ENCODE measurements at places on chromosomes 12 and 14.

GRCh38 chr14:81989211-81989610 is 455.6 kb upstream of the SEL1L start:
- no peak for DNase-seq

GRCh38 chr12:4701395-4702190 is 18.6 kb upstream of the GALNT8 start:
- no peak for DNase-seq

DNA sequence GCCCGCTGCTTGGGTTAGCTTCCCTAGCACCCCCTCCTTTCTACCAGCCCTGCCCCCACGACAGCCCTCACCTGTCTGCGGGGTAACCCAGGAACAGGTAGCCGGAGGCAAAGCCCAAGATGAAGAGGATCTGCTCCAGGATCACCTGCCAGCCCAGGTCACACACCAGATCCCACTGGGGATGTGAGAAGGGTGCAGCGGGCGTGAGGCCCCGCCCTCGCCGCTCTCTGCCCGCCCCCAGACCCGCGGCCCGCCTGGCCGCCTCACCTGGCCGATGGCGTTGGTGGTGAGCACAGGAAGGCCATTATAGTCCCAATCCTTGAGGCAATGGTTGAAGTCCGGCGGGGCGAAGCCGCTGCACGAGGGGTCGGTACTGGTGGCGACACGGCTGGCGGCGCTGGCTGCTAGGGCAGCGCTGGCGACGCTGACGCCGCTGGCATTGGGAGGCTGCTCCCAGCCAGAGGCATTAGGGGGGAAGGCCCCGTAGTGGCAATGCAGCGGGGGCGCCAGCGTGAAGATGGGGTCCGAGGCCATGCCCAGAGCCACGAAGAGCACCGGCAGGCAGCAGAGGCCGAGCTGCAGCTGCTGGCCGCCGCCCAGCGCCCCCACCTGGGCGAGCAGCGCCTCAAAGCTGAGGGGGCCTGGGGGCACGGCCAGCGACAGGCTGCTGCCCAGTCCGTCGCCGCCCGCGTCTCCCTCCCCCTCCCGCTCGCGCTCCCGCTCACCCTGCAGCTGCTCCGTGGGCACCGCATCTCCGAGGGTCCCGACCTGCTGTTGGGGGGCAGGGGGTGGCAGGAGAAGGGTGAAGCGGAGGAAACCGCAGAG is 794 bp downstream of the SLC22A17 start:
- no peak for DNase-seq

- no peak for DNase-seq
Measured at GRCh38 chr12:106205208-106206069, 42.4 kb downstream of the CKAP4 start.

DNA sequence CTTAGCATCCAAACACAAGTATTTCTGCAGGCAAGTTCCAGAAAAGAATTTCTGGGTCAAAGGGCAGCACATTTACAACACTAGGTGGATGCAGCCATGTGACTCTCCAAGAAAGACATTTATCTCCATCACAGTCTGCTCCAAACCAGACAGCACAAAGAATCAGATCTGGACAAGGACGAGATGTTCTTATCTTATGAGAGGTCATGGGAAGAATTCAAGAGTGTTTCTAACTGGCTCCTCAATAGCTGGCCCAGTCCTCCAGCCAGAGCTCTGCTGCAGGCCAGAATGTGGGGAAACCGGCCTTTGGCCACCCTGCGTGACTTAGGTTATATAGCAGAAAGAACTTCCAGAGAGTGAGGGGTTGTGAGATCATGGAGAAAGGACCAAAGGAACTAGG is 17.4 kb downstream of the TMEM119 start:
- DNase-seq = no peak

DNA sequence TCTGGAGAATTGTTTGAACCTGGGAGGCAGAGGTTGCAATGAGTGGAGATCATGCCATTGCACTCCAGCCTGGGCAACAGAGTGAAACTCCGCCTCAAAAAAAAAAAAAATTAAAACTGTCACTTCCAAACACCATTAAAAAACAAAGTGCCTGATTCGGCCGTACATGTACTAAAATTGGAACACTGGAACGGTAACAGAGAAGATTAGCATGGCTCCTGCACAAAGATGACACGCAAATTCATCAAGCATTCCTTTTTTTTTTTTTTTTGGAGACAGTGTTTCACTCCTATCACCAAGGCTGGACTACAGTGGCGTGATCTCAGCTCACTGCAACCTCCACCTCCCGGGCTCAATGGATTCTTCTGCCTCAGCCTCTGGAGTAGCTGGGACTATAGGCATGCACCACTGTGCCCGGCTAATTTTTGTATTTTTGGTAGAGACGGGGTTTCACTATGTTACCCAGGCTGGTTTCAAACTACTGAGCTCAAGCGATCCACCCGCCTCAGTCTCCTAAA is 40.2 kb upstream of the SINHCAF start:
- no peak for DNase-seq

GRCh38 chr12:1919284-1919683 is 832 bp upstream of the CACNA2D4 start:
- no peak for DNase-seq

DNA sequence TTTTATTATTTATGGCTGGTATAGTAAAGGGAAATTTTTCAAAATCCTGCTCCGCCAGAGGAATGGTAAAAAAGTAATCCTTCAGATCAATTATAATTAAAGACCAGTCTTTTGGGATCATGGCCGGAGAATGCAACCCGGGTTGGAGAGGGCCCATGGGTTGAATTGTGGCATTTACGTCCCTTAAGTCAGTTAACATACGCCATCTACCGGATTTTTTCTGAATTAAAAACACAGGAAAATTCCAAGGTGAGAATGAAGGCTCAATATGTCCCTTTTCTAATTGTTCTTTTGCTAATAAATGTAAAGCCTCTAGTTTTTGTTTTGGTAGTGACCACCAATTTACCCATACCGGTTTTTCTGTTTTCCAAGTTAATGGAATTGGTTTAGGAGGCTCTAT is 602.8 kb downstream of the ALG10 start:
- no peak for DNase-seq

- no peak for DNase-seq
Measured at GRCh38 chr14:53545217-53545616, 392.1 kb upstream of the DDHD1 start.

All from activated T-helper 2 cell treated with anti-CD3 and anti-CD28 coated beads, Interferon-gamma antibody, Interleukin-2, Interleukin-4, amounts not matched to agents 10 μg/mL and 5 μg/mL and 100 μg/mL, durations not matched to agents 14 hours and 24 hours and 36 hours (primary cell).